SW 1271 (cell line): ENCODE measurements at places on chromosomes 2 and 18.
A peak's percentile ranks its signal among the peaks of the same experiment; 100 is the strongest.

DNA sequence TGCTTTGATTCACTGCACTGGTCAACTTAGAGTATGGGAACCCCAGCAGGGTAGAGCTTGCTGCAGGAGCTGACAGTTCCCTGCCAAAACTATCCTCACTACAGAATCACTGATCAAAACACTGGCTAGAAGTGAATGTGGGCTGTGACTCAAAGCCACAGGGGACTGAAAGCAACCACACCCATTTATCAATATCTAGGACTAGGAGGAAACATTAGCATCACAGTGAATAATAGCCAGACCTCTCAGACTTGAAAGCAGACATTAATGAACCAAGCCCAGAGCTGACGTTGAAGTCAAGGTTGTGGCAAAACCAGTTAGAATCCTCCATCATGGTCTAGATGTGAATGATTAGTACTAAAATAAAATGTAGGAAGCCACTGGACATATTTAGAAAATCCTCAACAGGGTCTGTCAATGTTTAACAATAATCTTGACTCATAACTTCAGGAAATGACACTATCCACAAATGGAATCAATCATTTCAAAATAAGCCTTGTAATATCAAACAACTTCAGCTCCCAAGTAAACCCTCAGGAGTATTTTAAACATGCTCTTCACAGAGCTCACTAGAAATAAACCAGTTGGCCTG, 131.4 kb downstream of the CDH20 start:
- no peak for DNase-seq

GRCh38 chr2:220300806-220301205, 673.4 kb downstream of the SLC4A3 start:
- DNase-seq: no peak

DNA sequence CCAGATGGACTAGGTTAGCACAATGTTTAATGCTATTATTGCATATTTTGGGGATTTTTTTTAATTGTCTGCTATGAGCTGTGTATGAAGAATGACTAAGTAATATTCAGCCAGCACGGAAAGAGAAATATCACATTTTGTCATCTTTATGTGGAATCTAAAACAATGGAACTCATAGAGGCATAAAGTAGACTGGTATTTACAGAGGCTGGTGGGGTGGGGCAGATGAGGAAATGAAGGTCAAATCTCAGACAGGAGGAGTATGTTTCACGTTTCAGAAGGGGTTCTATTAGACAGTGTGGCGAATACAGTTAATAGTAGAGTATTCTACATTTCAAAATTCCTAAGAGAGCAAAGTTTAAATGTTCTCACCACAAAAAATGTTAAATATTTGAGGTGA, 4.7 kb downstream of the CDH19 start:
- no peak for DNase-seq

GRCh38 chr2:170660409-170660808, 54.7 kb upstream of the SP5 start:
- no peak for DNase-seq

DNA sequence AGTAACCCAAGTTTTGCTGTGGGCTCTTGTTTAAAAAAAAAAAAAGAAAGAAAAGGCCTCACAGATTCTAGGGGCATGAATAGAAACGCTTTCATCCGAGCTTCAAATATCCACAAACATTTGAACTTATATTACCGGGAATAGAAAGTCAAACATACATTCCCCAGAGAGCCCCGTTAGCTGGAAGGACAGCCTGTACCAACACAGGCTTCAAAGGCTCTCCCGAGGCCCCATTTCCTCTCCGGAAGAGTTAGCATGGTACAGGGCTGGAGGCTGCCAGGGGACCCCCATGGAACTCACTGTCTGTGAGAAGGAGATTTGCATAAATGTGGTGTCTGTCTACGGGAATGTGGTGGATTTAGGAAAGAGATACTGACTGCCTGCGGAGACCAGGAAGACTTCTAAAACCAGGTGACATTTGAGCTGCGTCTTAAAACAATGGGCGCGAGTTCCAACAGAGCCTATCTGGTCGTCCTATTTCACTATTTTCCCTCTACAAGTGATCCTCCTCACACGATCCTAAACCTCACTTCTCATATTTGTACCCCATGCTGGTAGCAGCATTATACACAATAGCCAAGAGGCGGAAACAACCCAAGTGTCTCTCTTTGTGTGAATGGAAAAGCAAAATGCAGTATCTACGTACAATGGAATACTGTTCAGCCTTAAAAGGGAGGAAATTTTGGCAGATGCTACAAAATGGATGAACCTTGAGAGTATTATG, 820 bp upstream of the MATN3 start:
- no peak for DNase-seq

DNA sequence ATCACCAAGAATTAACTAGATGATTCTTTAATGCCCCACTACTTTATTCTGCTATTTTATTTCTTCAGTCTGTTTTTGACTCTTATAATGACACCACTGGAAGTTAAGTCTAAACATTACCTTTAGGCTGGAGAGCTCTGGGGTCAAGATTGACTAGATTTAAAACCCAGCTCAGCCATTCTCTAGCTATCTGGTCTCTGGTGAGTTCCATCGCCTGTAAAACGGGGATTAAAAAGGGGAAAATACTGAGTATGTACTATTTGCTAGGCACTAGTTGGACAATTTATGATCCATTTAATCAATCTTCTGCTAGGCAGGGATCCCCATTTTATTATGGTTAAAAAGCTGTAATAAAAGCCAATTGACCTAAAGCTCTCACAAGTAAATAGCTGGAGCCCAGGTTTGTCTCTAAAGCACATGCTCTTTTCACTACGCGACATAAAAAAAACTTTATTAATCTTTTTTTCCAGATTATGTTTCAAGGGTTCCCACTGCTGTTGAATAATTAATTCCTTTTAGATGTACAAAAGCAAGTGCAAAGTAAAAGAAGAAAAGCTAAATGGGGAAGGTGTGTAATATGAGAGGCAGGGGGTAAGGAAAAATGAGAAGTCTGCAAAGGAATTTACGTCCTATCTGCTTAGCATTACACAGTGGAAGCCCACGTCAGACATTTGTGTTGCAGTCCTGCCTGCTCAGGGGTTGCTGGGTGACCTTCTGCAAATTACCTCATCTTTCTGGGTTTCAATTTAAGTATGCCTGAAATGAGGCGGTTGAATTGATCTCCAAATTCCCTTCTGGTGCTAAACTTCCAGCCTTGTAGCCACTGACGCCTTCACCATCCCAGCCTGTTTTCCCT, 918 bp upstream of the NABP1 start:
- peak; percentile 39 for DNase-seq

DNA sequence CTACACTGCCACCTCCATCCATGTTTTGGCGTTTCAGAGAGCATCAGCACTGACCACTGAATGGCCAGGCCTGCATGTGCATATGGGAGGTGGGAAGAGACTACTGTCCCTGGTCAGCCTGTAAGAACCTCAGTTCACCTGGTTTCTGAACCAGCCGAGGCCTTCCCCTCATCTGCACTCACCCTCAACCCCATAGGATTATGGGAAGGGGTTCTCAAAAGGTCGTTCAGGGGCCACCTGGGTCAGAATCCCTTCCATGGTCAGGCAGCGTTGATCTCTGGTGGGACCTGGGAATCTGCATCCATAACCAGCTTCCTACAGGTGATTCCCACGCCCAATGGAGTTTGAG, 36.7 kb downstream of the TET3 start:
- no peak for DNase-seq

DNA sequence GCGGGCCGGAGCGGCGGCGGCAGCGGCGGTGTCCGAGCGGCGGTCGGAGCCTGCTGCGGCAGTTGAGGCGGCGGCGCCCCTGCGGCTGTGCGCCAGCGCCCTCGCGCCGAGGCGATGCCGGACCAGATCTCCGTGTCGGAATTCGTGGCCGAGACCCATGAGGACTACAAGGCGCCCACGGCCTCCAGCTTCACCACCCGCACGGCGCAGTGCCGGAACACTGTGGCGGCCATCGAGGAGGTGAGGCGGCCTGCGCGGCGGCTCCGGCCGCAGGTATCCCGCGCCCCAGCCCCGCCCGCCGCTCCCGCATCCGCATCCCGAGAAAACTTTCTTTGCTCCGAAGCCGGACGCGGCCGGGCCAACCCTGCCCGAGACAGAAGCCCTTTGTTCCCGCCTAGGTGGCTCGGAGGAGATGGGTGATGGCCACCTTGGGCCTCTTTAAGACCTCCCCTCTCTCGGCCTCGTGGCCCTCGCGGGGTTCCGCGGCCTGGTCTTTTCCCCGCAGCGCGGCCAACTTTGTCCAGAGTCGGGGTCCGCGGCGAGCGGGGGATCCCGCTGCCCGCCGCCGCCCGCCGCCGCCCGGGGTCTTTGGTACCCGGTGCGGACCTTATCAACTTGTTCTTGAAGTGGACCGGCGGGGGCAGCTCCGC, 504 bp downstream of the ASAP2 start:
- DNase-seq: no peak

- no peak for DNase-seq
Measured at GRCh38 chr18:34758378-34758948, 48.4 kb downstream of the DTNA start.

- DNase-seq: no peak
Measured at GRCh38 chr2:51723691-51724090, 691.8 kb upstream of the NRXN1 start.

- no peak for DNase-seq
Measured at GRCh38 chr2:75493230-75493629, 67.5 kb downstream of the EVA1A start.

GRCh38 chr2:146754606-146755005, 1090.2 kb upstream of the ACVR2A start:
- no peak for DNase-seq

DNA sequence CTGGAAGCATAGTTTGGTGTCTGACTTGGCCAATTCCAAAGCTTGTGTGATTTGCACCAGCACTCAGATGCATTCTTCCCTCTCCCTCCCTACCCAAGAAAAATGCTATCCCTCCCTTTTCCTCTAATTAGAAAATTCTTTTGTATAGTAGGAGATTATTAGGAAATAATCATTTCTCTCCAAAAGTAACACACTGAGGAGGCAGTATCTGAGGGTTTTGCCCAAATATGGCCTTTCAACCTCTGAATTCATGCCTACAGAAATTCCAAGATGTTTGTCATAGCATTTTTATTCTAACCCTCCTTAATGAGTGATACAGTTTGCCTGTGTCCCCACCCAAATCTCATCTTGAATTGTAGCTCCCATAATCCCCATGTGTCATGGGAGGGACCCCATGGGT, 5.0 kb upstream of the TMEM18 start:
- no peak for DNase-seq

DNA sequence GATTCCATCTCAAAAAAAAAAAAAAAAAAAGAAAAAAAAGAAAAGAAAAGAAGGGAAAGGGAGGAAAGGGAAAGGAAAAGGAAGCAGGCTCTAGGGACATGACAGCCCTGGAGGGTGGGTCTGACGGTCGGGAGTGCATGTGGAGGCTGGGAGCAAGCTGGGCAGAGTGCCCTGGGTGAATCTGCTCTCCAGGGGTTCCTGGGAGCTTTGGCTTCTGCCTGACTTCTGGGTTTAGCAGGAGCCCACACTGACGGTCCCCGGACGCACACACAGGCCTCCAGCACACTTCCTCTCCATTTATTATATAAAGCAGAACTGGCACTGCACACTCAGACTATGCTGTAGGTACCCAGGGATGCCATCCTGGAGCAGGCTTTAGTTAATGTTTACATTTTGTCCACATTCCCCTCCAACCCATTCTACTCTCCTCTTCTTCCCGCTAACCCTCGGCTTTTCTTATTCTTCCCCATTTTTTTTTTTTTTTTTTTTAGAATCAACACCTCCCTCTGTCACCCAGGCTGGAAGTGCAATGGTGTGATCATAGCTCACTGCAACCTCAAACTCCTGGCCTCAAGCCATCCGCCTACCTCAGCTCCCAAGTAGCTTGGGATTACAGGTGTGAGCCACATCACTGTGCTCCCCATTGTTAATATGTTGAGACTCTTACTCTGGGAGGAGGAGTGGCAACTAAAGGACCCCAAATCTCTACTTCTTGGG, 151.1 kb upstream of the SLC1A4 start:
- no peak for DNase-seq

- peak; percentile 50 for DNase-seq
Measured at GRCh38 chr2:172095146-172095904, 7.4 kb downstream of the DLX2 start.
